ENCODE measurements at places on chromosomes 6 and 20. TPM values are rescaled to one million over a fixed set of nuclear protein-coding genes. Genes with fewer than 3 reads are reported as not detected.

- H3K27ac ChIP-seq: no peak overlapping the region
- peak; percentile 37 for DNase-seq
- peak overlapping the region; percentile 13 for H3K4me3 ChIP-seq
- no peaks in the 10 kb centered on the region for H3K36me3 ChIP-seq
- H3K4me1 ChIP-seq: peaks cover 70% of the 10 kb centered on the region
Observed at GRCh38 chr6:99611148-99611547, 4.5 kb downstream of the PRDM13 start.

- peak overlapping the region; percentile 93 for H3K4me3 ChIP-seq
- peaks cover 36% of the 10 kb centered on the region for H3K27me3 ChIP-seq
- peaks cover 53% of the 10 kb centered on the region for H3K4me1 ChIP-seq
- no peak overlapping the region for H3K27ac ChIP-seq
- DNase-seq: no peak
Observed at GRCh38 chr6:3230256-3230882, 2.9 kb upstream of the TUBB2B start.

GRCh38 chr6:118333772-118334171 is 214.3 kb upstream of the PLN start:
- H3K27me3 ChIP-seq: no peaks in the 10 kb centered on the region
- no peak for DNase-seq
- no peak overlapping the region for H3K4me3 ChIP-seq
- H3K36me3 ChIP-seq: no peaks in the 10 kb centered on the region
- no peaks in the 10 kb centered on the region for H3K4me1 ChIP-seq

DNA sequence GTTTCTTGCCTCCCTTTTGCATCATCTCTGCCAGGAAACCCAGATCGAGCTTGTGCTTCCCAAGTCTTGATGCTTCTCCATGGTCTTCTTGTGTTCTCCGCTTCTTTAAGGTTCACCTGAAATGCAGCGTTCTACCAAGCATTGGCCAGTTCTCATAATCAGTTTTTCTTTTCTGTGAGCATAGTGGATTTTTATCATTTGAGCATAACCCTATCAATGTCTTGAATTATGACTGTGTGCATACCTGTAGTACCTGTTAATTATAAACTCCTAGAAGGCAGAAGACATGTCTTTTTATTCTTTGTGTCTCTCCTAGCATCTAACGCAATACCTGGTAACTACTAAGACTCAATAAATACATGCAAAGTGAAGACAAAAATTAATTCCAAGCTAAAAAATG is 804.4 kb upstream of the FLRT3 start:
- H3K27me3 ChIP-seq: no peaks in the 10 kb centered on the region
- no peak overlapping the region for H3K4me3 ChIP-seq
- no peaks in the 10 kb centered on the region for H3K36me3 ChIP-seq
- 0 out of 2 replicates have a peak, but pooled peaks cover under 1% of the 10 kb centered on the region for H3K4me1 ChIP-seq

The ATP9A gene
- total RNA-seq: 5.9 TPM
